ENCODE measurements at places on chromosomes 11 and 22.

- DNase-seq = no peak
These were observed 94.3 kb downstream of the SLC17A6 start for GRCh38 chr11:22432291-22433093.

GRCh38 chr11:5369789-5370188 lies 13.8 kb upstream of the OR51M1 start:
- DNase-seq = peak; percentile 1

DNA sequence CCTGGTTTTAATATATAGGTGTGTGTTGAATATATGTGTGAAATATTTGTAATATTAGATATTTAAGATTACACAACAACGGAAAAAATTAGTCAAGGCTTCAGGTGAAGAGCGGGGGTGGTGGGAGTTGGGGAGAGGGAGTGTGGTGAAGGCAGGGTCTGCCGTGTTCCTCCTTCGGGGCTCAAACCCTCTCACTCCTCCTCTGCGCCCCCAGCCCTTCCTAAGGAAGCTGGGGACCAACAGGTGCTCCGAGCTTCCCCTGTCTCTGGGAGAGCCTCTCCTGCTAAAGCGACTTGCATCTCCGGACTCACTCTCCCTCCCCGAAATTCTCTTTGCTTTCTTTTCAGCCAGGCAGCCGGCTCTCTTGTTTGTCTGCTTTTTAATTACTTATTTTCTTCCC lies 960 bp upstream of the CADM1 start:
- no peak for DNase-seq

DNA sequence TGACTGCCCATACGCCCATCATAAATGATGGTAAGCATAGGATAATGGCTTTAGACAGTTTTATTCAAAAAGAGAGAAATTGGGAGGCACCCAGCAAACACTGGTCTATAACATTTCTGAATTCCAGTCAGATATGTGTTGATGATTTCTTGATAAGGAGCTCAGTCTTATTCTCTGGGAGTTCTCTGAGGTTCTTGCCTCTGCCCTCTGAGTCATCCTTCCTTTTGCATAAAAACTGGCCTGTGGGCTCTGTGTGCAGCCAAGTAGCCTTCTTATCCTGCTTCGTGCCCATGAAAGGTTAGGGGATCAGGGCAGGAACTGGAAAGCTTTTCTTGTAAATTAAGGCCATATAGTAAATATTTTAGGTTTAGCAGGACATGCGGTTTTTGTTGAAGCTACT lies 48.9 kb downstream of the FAR1 start:
- DNase-seq = no peak

- peak; percentile 55 for DNase-seq
These were observed 58.1 kb downstream of the SNX19 start for GRCh38 chr11:130858215-130858614.

DNA sequence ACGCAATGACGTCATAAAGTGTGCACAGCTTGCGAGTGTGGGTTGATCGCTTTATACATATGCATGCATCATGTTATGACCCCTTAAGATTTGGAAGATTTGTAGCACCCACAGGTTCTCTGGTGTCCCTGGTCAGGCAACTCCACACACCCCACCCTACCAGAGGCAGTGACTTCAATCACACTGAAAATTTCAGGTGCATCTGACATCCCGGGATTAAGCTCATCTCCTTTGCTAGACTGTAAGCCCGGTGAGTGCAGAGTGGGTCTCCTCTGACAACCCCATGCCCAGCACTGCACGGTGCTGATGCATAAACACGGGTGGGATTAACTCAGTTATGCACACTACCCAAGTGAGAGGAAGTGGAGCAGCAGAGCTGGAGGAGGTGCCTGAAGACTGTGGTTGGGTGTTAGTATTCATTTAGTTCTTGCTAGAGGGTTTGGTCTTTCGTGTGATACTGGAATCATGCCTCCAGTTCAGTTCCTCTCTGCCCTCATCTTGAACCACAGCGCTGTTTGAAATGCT lies 6.5 kb downstream of the ARSA start:
- no peak for DNase-seq

All from RWPE1 (cell line).